ENCODE measurements at places on chromosomes 6 and 20. TPM values are rescaled to one million over a fixed set of nuclear protein-coding genes. Genes with fewer than 3 reads are reported as not detected.
A peak's percentile ranks its signal among the peaks of the same experiment; 100 is the strongest.

- no peaks in the 10 kb centered on the region for H3K36me3 ChIP-seq
- DNase-seq, result no peak
- H3K27me3 ChIP-seq, result no peaks in the 10 kb centered on the region
- H3K4me1 ChIP-seq, result no peaks in the 10 kb centered on the region
- no peak overlapping the region for H3K27ac ChIP-seq
Observed at GRCh38 chr6:99362678-99363268, 13.3 kb upstream of the FAXC start.

- H3K27ac ChIP-seq, result peak overlapping the region; percentile 31
- no peaks in the 10 kb centered on the region for H3K27me3 ChIP-seq
- H3K36me3 ChIP-seq, result no peaks in the 10 kb centered on the region
- H3K4me3 ChIP-seq, result peak overlapping the region; percentile 71
- no peak for DNase-seq
- H3K4me1 ChIP-seq, result peaks cover 17% of the 10 kb centered on the region
Observed at GRCh38 chr6:131134980-131135243, 355 bp upstream of the AKAP7 start.

GRCh38 chr6:156849806-156850205, 72.6 kb downstream of the ARID1B start:
- DNase-seq, result no peak
- H3K36me3 ChIP-seq, result no peaks in the 10 kb centered on the region
- H3K27ac ChIP-seq, result no peak overlapping the region
- 0 out of 2 replicates have a peak, but pooled peaks cover 5% of the 10 kb centered on the region for H3K4me1 ChIP-seq
- no peaks in the 10 kb centered on the region for H3K27me3 ChIP-seq

DNA sequence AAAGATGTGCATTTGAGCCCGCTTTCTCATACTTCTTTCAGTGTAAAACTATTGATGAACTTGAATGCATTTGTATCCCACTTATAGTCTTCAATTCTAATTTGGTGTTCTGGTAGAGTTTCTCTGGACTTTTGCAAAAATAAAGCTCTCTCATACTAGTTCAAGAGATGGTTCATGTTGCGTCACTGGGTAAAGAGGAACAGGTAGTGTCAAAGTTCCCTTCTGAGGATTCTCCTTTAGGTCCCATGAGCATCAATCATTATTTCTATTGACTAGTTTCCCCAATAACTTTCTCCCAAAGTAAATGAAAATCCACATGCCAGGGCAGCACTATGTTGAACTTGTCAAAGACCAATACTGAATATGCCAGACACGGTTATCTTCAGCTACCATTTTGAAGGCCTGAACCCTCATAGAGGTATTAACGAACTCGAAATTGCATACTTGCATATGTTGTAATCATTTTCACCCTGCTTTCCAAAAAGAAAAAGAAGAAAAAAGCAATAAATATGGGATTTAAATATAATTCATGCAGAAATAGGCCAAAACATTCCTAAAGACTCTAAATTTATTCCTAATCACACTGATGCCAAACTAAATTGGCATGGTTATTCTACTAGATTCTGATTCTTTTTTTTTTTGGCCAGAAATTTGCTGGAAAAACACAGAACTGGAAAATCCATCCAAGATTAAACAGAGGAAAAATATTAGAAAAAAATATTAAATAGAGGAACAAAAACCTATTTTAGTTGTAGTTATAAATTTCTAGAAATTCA, 84.5 kb downstream of the SGK1 start:
- no peak overlapping the region for H3K4me3 ChIP-seq
- no peak overlapping the region for H3K27ac ChIP-seq
- DNase-seq, result no peak
- no peaks in the 10 kb centered on the region for H3K36me3 ChIP-seq
- no peaks in the 10 kb centered on the region for H3K27me3 ChIP-seq
- peaks cover 13% of the 10 kb centered on the region for H3K4me1 ChIP-seq

DNA sequence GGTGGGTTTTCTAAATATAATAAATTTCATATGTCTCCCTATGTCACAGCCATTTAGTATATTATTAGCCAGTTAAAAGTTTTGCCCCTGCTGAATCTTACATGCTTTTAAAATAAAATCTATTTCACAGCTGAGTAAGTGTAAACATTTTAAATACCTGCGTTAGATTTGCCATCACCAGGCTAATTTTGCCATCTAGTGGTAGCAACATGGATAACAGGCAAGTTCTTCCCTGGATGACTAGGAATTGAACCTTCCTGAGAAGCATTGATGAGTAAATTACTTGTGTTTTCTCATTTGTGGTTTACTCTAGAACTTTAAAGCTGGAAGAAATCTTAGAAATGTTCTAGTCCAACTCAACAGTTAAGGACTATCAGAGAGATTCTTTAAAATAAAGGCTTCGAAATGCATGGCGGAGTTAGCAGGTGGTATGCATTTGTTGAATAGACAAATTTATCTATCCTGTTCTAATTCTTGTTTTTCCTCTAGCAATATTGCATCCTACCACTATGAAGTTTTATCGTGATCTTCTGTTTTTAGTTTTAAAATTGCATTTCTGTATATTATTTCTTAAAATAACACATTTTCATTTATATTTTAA, 2.6 kb downstream of the PRSS35 start:
- no peak overlapping the region for H3K4me3 ChIP-seq
- peak; percentile 85 for DNase-seq
- H3K27ac ChIP-seq, result no peak overlapping the region
- H3K27me3 ChIP-seq, result no peaks in the 10 kb centered on the region

GRCh38 chr20:41669708-41670263, 51.6 kb upstream of the CHD6 start:
- H3K36me3 ChIP-seq, result no peaks in the 10 kb centered on the region
- no peak overlapping the region for H3K4me3 ChIP-seq
- H3K27me3 ChIP-seq, result peaks cover 46% of the 10 kb centered on the region
- no peak for DNase-seq
- H3K27ac ChIP-seq, result no peak overlapping the region

DNA sequence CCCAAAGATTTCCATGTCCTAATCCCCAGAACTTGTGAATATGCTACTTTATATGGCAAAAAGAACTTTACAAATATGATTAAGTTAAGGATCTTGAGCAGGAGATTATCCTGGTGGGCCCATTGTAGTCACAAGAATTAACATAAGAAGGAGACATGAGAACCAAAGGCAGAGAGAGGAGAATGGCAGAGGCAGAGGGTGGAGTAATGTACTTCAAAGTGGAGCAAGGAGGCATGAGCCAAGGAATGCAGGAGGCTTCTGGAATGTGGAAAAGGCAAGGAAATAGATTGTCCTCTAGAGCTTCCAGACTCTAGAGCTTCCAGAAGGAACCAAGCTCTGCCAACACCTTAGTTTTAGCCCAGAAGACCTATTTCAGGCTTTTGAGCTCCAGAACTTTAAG, 147.4 kb downstream of the MOXD1 start:
- H3K4me3 ChIP-seq, result no peak overlapping the region
- no peak for DNase-seq
- H3K4me1 ChIP-seq, result no peaks in the 10 kb centered on the region

DNA sequence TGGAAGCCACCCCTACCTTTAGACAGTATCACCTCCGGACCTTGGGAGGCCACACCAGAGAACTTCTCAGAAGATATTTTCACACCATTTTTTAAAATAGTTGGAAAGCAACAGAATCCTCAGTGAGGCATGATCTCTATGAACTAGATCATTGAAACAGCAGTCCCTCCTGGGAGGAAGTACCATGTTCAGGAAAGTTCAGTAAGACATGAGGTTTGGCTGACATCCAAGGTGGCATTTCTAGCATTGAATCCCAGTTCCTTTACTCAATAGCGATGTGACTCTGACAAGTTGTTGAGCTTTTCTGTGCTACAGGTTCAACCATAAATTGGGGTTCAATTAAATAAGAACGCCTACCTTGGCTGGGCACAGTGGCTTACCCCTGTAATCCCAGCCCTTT, 169.0 kb downstream of the TBC1D7 start:
- peaks cover 56% of the 10 kb centered on the region for H3K27me3 ChIP-seq
- no peaks in the 10 kb centered on the region for H3K4me1 ChIP-seq
- no peak overlapping the region for H3K27ac ChIP-seq
- no peak for DNase-seq
- H3K4me3 ChIP-seq, result no peak overlapping the region

Gene PFDN4
- total RNA-seq, result 100 TPM

Gene AKAP12
- total RNA-seq, result 146 TPM

Gene VARS1
- total RNA-seq, result 89.8 TPM

Gene ARFGEF3
- total RNA-seq, result 8.8 TPM

Data from PC-3 (cell line).